ENCODE measurements at places on chromosomes 4 and X.

DNA sequence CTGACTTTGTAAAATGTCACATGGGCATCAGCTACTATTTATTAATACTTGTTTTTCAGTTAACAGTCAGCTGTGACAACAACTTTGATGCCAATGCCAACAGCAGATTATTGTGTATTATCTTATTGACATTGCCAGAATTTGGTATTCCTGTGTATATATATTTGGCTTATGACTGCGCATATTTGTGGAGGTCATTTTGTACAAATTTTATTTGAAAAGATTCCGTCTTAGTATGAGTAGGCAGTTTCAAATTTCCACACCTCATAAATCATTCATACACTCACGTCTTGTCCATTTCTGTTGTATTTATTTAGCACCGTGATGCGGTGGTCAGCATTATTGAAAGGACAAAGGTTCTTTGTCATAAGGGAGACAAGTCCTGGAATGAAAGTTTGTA, 558.2 kb upstream of the NDST4 start:
- DNase-seq, result no peak

DNA sequence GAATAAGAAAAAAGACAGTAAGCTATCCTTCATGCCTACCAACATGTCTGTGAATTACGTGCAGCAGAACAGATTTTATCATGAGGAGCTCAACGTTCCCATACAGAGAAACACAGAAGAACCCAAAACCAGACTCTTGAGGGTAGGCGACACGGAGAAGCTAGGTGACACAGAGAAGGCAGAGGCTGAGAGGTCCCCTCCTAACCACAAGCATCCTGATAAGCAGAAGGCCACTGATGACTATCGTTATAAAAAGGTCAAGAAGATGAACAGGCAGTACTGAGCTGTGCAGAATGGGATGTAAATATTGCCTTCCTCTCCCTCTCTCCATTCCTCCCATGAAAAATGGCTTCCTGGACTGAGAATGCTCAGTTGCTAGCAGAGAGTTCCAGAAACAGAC, 350.2 kb upstream of the BOD1L1 start:
- DNase-seq, result no peak

GRCh38 chr4:135359128-135359527, 1157.5 kb upstream of the PABPC4L start:
- DNase-seq, result no peak

DNA sequence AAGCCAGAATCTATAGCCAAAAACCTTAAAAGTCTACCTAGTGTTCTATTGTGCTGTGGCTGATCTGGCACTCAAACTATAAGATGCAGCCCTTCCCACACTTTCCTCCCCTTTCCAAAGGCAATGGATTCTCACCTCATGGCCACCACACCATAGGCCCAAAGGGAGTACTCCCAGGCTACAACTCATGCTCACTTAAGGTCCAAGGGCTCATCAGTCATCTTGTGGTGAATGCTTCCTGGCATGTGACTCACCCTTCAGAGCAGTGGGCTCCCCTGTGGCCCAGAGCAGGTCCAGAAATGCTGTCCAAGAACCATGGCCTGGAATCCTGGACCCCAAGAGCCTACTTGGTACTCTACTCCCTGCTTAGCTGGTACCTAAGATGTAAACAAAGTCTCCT, 181.0 kb downstream of the CHRDL1 start:
- no peak for DNase-seq

DNA sequence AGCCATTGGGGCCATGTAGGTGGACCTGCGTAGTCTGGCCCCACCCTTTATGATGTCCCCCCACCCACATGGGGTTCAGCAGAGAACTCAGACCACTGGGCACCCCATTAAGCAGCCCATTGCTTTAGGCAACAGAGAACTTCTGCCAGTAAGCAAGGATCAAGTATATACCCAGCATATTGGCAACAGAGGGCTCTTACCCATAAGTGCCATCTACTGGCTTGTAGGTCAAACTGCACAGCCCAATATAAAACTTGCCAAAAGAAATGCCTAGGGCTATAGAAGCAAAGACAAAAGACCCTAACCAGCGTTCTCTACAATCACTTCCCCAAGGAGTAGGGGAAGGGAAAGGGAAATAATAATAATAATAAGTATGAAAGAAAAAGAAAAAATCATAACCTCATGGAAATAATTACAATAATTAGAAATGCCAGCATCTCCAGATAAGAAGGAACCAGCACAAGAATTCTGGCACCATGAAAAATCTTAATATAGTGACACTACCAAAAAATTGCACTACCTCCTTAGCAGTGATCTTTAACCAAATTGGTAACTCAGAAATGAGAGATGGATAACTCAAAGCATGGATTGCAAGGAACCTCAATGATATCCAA, 1090.7 kb downstream of the FAT4 start:
- no peak for DNase-seq

- DNase-seq, result no peak
Observed at GRCh38 chr4:53563824-53564223, 27.5 kb downstream of the LNX1 start.

- DNase-seq, result no peak
Observed at GRCh38 chr4:87425711-87426110, 3.3 kb downstream of the NUDT9 start.

All from activated CD8-positive, alpha-beta memory T cell treated with anti-CD3 and anti-CD28 coated beads for 1 hour (primary cell).